ENCODE measurements at places on chromosomes 6 and 20.

GRCh38 chr6:141282263-141282662 is 850.5 kb upstream of the GJE1 start:
- no peak for DNase-seq

GRCh38 chr20:49627329-49627761 is 59.4 kb upstream of the PTGIS start:
- no peak for DNase-seq

- DNase-seq, result no peak
These were observed 8.1 kb upstream of the CSE1L start for GRCh38 chr20:49037962-49038387.

- no peak for DNase-seq
These were observed 2.0 kb downstream of the COL19A1 start for GRCh38 chr6:69868252-69868804.

DNA sequence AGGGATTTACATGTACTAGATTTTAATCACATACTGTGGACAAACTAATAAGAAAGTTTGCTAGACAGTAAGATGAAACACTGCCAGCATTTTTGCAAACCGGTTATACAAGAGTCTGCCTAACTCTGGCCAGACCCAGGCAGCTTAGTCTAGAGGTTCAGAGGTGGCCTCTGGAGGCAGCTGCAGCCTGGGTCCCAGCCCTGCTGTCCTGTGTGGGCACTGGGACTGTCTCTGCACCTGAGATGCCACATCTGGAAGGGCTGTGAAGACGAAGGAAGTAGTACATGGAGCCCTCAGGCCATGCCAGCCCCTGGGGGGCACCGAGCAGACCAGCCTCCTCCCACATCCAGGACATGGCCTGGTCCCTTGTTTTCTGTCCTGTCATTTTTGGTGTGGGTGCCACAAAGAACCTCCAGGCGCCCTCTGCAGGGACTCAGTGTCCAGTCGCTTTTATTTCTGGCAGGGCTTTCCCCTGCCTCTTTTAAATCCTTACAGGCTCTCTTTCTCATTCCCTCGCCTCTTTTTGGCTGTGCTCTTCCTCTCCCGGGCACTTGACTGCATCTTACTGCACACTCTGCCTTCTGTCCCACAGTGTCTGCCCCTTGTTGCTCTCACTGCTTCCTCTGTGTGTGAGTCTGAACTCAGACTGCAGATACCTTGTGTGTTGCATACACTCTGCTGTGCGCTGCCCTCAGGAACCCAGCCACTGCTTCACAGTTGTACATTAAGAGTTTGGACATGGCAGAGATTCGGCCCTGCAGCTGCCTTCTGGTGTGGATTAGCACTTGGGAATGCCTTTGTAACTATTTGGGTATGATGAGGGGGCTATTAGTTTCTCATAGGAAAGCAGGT is 216.7 kb downstream of the ZDHHC14 start:
- peak; percentile 19 for DNase-seq

- no peak for DNase-seq
These were observed 327.8 kb downstream of the CENPW start for GRCh38 chr6:126667728-126668127.

- no peak for DNase-seq
These were observed 121.7 kb downstream of the NKAIN2 start for GRCh38 chr6:123925350-123925749.

DNA sequence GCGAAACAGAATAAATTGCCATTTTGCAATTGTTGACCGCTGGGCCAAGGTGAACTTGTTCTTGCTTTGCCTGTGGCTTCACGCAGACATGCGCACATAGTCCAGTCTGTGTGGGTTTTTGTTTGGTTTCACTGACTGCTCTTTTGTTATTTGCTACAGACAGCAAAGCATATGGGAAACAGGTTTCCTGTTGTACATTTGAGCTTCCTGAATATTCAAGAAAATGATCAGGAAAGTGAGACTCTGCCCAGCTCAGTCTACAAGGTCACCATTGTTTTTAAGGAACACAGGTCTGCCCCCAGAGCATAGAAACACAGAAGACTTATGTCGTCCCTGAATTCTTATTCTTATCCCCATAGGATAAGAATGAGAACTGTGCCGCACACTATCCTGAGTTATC is 55.6 kb downstream of the SASH1 start:
- DNase-seq, result no peak

All from stimulated activated CD4-positive, alpha-beta T cell treated with anti-CD3 and anti-CD28 coated beads, Interleukin-1b, Interleukin-23, amount 100 ng/mL, for 4 hours (primary cell).